A673 (cell line): ENCODE measurements at places on chromosomes 2 and 18. TPM values are rescaled to one million over a fixed set of nuclear protein-coding genes. Genes with fewer than 3 reads are reported as not detected.

The REG1B gene
- not detected in 2 replicates for total RNA-seq

The COLEC12 gene
- total RNA-seq, result 0.86 and 1.5 TPM in 2 replicates

The FKBP7 gene
- total RNA-seq, result 17.1 and 18.4 TPM in 2 replicates

The COL3A1 gene
- 12.6 and 23.7 TPM in 2 replicates for total RNA-seq

GRCh38 chr2:65491381-65491905 is 59.0 kb upstream of the SPRED2 start:
- no peak for DNase-seq

GRCh38 chr18:13452388-13452811 is 233.8 kb downstream of the LDLRAD4 start:
- peak; percentile 39 for DNase-seq
